ENCODE measurements at places on chromosomes 13 and 19.

- no peak for DNase-seq
These were observed 14.9 kb upstream of the IL4I1 start for GRCh38 chr19:49911381-49912145.

- no peak for DNase-seq
These were observed 930.0 kb upstream of the SLITRK6 start for GRCh38 chr13:86729206-86729605.

DNA sequence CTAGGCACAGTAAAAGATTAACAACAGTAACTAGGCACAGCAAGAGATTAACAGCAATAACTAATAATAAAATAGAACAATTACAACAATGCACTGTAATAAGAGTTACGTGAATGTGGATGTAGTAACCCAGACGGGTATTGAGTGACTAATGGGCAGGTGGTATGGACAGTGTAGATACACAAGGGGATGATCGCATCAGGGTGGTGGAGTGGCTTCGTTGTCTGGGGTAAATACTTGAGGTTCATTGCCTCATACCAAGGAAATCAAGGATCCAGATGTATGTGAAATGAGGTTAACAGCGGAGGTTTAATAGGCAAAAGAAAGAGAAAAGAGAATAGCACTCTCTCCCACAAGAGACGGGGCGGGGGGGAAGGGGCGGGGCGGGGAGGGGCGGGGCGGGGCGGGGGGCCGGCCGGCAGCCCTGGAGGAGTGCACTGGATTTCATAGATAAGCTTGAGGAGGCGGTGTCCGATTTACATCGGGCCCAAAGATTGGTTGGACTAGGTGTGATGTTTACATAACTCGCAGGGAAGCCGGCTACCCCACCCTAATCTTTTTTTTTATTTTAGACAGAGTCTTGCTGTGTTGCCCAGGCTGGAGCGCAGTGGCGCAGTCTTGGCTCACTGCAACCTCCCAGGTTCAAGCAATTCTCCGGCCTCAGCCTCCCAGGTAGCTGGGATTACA lies 106.3 kb downstream of the KCTD15 start:
- DNase-seq = no peak

DNA sequence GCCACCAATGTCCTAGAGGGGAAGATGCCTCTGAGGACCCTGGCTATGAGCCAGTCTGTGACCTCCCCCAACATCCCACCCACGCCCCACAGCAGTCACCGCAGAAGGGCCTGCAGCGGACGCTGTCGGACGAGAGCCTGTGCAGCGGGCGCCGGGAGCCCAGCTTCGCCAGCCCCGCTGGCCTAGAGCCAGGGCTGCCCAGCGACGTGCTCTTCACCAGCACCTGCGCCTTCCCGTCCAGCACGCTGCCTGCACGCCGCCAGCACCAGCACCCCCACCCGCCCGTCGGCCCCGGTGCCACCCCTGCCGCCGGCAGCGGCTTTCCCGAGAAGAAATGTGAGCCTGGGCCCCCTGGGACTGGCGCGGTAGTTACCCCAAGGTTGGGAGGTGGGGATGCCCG lies 30.6 kb downstream of the DPF1 start:
- no peak for DNase-seq

DNA sequence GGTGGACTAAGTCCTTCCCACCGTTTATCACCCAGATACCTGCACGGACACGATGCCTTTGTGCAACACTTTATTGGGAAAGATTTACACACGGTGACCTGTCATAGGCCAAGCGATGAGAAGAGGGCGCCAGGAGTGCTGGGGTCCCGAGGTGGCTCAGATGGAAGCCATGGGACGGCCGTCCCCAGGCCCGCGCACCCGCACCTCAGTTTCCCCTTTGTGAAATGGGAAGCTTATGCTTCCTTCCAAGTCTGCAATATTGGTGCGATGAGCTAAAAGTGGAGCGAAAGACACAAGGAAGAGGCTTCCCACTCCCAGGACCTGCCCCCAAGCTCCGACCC lies 369 bp upstream of the TMC4 start:
- no peak for DNase-seq

GRCh38 chr19:19558055-19558454 lies 20.0 kb downstream of the CILP2 start:
- DNase-seq = no peak

DNA sequence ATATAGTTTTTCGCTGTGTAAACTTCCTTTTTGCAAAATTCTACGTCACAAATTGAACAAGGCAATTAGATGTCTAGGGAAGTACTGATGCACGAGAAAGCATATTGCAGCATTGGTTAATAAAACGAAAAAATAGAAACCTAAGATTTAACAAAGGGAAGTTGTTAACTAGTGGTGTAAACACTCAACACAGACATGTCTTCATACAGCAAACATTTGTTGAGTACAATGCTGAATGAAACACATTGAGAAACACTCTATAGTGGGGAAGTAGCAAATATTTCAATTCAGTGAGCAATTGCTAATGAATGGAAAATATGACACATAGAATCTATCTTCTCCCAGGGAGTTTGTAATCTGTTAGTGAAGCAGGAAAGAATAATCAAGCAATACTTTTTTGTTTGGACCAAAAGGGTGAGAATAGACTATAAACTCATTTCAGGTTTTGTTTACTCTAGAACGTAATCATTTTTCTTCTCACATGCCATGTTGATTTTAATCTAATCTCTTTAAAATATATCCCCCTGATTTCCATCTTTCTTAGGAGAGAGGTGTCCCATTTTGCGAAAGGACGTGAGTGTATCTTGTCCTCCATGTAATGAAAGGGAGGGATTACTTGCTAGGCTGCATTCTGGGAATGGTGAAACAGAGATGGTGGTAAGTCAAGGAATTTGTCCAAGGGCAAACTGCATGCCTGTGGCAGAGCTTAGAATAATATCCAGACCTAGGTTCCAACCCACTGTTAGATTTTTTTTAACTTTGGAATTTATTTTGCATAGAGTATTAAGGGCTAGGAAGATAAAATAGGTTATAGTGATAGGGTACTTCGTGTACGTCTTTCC lies 1.7 kb upstream of the ANKRD10 start:
- no peak for DNase-seq

DNA sequence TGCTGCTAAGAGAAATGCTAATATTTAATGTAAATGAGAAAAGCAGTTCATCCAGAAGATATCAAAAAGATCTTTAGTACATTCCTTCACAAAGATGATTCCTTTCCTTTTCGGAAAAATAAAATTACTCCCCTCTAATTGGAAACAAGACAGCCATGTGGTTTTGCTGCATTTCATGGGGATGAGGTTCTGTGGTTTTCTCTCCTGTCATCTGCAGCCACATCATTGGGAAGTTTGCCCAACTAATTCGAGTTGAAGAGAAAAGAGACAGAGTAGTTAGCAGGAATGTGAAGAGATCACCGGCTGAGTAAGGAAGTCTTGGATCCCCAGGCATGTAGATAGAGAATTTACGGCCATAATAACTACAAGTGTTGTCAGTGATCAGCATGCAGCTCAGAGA lies 122.1 kb downstream of the CYSLTR2 start:
- no peak for DNase-seq

GRCh38 chr13:29713839-29714238 lies 118.4 kb upstream of the SLC7A1 start:
- DNase-seq = no peak

- DNase-seq = no peak
These were observed 24.0 kb downstream of the USP12 start for GRCh38 chr13:27147530-27148170.

GRCh38 chr13:59879281-59879680 lies 284.4 kb downstream of the DIAPH3 start:
- DNase-seq = no peak

DNA sequence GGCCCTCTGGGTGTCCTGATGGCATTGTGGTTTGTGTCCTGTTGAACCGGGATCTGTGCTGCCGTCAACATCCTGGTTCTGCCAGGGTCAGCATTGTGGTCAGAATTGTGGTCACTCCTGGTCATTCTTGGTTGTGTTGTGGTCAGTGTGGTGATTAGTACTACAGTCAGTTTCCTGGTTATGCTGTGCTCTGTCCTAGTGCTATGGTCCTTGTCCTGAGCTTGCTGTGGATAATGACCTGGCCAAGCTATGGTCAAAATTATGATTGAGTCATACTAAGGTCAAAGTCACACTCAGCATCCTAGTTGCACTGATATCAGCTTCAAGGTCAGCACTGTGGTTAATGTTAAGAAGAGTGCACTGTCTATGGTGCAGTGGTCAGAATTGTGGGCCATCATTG lies 4.5 kb upstream of the OLFM2 start:
- no peak for DNase-seq

- no peak for DNase-seq
These were observed 3.3 kb upstream of the LRG1 start for GRCh38 chr19:4542896-4543841.

- no peak for DNase-seq
These were observed 17.1 kb downstream of the SHISA7 start for GRCh38 chr19:55426042-55426441.

- DNase-seq = no peak
These were observed 4.0 kb upstream of the ERFL start for GRCh38 chr19:41932259-41932719.

DNA sequence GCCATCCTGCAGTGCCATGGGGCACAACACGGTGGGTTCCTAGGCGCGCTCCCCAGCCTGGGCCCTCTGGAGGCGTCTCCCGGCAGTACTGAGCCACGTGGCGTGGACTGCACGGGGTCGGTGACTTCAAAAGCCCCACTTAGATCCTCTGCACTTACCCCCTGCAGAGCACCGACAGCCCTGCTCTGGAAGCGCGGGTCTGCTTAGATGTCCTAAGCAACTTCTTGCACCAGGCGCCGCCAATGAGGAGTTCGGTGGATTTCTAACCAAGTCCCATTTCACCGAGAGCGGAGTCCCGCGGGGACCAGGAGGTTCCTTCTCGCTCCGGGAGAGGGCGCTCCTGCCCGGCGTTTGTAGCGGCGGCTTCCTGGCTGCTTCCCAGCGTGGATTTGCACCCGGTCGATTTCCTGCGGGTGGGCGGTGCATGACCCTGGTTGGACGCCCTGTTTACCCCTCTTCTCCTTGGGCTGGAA lies 25.2 kb upstream of the ZNF845 start:
- no peak for DNase-seq

- no peak for DNase-seq
These were observed 89.7 kb downstream of the RAB20 start for GRCh38 chr13:110471833-110472162.

GRCh38 chr13:91381371-91381770 lies 17.1 kb upstream of the GPC5 start:
- no peak for DNase-seq

GRCh38 chr13:21014139-21014501 lies 47.3 kb downstream of the LATS2 start:
- DNase-seq = no peak

- DNase-seq = no peak
These were observed at the start of gene EDNRB for GRCh38 chr13:77918391-77919245. TSS of gene EDNRB (minus strand) at chr13:77918831. CDS start at chr13:77918573, 258 bp downstream.

- no peak for DNase-seq
These were observed 709.8 kb downstream of the PCDH17 start for GRCh38 chr13:58341318-58341717.

DNA sequence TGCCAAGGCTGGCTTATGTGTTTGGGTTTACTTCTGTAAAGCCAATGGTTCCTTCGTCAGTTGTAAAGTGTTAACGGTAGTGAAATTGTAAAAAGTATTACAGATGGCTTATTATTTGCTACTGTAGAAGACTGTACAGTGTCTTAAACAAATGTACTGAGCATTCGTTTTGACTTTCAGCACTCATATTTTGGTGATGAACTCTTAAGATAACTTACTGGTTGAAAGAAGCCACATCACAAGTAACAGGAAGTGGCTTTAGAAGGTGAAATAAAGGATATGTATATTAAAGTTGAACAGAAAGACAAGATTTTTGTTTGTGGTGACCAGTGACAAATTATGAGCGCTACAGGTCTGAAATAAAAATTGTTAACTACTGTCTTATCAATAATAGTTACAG lies 64.2 kb downstream of the URI1 start:
- no peak for DNase-seq

DNA sequence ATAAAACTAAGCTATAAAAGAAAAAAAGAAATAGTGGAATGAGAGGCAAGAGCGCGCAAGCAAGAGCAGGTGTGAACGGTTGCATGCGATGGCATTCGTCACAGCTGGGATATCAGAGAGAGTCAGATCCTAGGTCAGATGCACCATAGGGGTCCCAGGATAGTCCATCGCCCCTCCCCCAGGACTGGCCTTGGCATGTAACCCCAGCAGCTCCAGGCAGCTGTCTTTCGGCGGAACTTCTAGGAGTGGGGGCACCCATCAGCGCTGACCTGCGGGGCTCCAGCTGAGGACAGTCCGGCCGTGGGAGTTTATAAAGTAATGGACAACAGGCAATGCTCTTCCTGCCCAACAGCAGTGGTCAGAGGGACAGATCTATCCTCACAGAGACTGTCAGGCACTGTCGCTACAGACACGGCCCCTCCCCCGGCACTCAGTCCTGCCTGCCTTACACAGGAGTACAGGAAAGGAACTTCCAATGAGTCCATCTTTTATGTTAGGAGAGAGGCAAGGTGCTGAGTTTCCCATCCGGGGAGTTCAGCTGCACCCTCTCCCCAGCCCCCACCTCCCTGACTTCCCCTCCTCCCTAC lies 1.4 kb downstream of the SIAH3 start:
- no peak for DNase-seq

DNA sequence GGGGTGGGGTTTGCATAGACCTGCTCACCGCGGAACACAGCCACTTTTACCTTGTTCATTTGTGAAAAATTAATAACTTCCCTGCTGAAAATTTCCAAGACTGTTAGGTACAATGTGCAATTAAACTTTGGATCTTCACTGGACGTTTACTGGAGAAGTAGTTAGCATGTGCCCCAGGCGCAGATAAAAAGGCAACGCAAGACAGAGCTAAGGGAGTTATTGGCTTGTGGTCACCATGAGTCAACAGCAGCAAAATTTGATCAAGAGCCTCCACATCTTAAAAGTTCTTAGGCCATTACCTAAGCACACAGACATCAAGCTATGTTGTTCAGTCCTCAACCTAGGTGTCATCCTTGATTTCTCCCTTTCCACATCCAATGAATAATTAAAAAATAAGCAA lies 257.0 kb downstream of the LHFPL6 start:
- DNase-seq = no peak

GRCh38 chr19:41030651-41031050 lies 39.6 kb downstream of the CYP2B6 start:
- DNase-seq = no peak

- no peak for DNase-seq
These were observed 14.2 kb downstream of the ZIC2 start for GRCh38 chr13:99995589-99996380.

DNA sequence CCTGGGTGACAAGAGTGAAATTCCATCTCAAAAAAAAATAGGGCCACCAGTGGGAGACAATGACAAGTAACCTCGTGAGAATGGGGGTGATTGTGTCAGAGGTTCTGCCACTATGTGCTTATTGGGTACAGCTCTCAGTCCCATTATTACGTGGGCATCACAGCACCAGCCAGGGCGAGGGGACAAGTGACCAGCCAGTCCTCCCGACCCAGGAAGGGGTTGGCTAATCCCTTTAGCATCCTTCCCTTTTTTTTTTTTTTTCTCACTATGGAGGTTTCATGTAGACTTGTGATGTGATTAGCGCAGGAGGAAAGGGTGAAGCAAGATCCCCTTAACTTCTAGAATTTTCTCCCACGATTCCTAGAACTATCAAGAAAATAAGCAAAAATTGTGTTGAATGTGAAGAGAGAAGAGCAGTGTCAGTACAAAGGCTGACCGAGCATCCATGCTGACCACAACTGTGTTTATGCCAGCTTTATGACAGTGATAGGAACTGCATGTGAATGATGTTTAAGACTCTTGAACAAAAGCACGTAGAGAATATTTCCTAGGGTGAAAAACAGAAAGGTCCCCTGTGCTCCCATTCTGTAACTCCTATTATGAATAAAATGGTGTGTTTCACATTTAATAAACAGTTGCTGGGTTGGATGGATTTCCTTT lies 50.0 kb downstream of the ALOX5AP start:
- DNase-seq = no peak

All from NCI-H2081 treated with DMSO at 0.1 percent for 48 hours (cell line).